Epithelial cell of alveolus of lung (primary cell): ENCODE measurements at places on chromosomes 4 and X. TPM values are rescaled to one million over a fixed set of nuclear protein-coding genes. Genes with fewer than 3 reads are reported as not detected.

STPG2 gene
- total RNA-seq, result 0.52 TPM in 1 of 2 replicates, not detected in the other

FAM236A gene
- not detected in 2 replicates for total RNA-seq

IL2 gene
- not detected in 2 replicates for total RNA-seq

LRAT gene
- total RNA-seq, result 2.1 TPM in 1 of 2 replicates, not detected in the other

EVC2 gene
- total RNA-seq, result 7.0 and 11.7 TPM in 2 replicates

SCRG1 gene
- 0.13 TPM in 1 of 2 replicates, not detected in the other for total RNA-seq

F8A2 gene
- not detected in 2 replicates for total RNA-seq

RTL5 gene
- 1.4 and 2.6 TPM in 2 replicates for total RNA-seq

CYTL1 gene
- 2.2 and 3.4 TPM in 2 replicates for total RNA-seq

FOXR2 gene
- not detected in 2 replicates for total RNA-seq

CFAP47 gene
- total RNA-seq, result not detected in 2 replicates

ARHGAP36 gene
- not detected in 2 replicates for total RNA-seq

C4orf54 gene
- under 0.01 TPM in 2 replicates for total RNA-seq

MBNL3 gene
- 3.8 and 6.5 TPM in 2 replicates for total RNA-seq

GAB3 gene
- total RNA-seq, result 0.40 and 1.9 TPM in 2 replicates

ASB12 gene
- not detected in 2 replicates for total RNA-seq

MAGEA4 gene
- not detected in 2 replicates for total RNA-seq

NEUROG2 gene
- not detected in 2 replicates for total RNA-seq

FHDC1 gene
- 0.16 and 0.26 TPM in 2 replicates for total RNA-seq

PIR gene
- 8.9 and 15.4 TPM in 2 replicates for total RNA-seq

BGN gene
- 37.9 and 67.1 TPM in 2 replicates for total RNA-seq

GIMD1 gene
- not detected in 2 replicates for total RNA-seq

LGI2 gene
- 0.16 TPM in 1 of 2 replicates, not detected in the other for total RNA-seq

GYG2 gene
- total RNA-seq, result 5.7 and 11.3 TPM in 2 replicates

FAT1 gene
- 190 and 219 TPM in 2 replicates for total RNA-seq

MXRA5 gene
- 1.9 and 30.0 TPM in 2 replicates for total RNA-seq

NAA11 gene
- total RNA-seq, result not detected in 2 replicates

GNPDA2 gene
- 20.8 and 28.4 TPM in 2 replicates for total RNA-seq

CPZ gene
- total RNA-seq, result 0.91 and 8.3 TPM in 2 replicates

TIGD4 gene
- total RNA-seq, result 0.24 TPM in 1 of 2 replicates, not detected in the other

FRMPD4 gene
- total RNA-seq, result 0.48 and 1.0 TPM in 2 replicates

SHISA3 gene
- 4.3 and 46.2 TPM in 2 replicates for total RNA-seq

PASD1 gene
- not detected in 2 replicates for total RNA-seq

PRKG2 gene
- 1.9 and 22.0 TPM in 2 replicates for total RNA-seq

PPP4R3C gene
- total RNA-seq, result not detected in 2 replicates
